ENCODE measurements at places on chromosomes 4 and X.

- no peak for DNase-seq
Observed at GRCh38 chr4:128979934-128980333, 113.4 kb downstream of the SCLT1 start.

DNA sequence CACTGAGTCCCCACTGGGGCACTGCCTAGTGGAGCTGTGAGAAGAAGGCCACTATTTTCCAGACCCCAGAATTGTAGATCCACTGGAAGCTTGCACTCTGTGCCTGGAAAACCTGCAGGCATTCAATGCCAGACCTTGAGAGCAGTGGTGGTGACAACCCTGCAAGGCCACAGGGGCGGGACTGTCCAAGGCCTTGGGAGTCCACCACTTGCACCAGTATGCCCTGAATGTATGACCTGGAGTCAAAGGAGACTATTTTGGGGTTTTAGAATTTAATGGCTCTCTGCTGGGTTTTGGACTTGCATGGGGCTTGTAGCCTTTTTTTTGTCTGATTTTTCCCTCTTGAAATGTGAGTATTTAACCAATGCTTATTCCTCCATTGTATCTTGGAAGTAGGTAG lies 145.8 kb downstream of the MSN start:
- DNase-seq: no peak

GRCh38 chr4:47462799-47463234 lies 685 bp downstream of the COMMD8 start:
- DNase-seq: no peak

DNA sequence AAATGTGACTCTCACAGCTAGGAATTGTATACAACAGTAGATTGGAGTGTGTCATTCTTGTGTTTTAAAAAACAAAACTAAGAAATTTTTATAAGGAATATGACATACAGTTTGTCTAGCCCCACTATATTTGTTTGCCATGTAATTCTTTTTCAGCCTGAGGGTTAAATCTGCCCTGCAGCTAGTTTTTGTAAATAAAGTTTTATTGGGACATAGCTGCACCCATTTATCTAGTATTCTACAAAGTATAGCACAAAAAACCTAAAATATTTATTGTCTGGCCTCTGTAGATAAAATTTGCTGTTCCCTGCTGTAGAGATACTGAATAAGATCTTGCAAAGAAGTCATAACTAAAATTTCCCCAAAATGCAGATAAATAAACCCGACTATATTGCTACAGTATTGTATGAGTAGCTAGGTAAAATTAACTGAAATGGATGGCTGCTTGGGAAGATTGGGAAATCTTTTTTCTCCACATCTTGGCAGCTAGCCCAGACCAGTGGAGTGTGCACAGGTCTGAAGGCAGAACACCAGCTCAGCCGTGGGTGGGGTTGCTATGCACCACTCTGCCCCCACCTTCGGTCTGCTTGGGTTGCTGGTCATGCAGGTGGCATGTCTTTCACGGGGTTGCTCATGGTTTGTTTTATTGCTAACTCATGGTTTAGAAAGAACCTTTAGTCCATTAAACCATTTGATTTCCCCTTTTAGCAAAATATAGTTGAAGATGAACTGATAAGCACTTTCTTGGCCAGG lies 127.9 kb downstream of the KLHL8 start:
- DNase-seq: no peak

DNA sequence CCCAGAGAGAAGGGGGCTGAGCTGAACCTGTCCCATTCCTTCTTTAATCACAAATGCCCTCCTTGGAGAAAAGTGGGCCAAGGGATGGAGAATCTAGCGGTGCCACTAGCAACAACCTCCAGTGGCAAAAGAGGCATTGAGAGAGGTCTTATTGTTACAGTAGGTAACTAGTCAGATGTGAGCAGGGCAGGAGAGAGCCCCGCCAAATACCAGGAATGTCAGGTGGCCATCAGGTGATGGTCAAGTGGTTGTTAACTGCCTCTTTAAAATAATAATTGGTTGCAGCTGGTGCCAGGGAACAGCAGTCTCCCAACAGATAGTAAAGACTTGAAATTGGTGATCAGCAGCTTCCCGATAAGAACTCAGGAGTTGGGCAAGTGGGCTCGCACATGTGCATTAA lies 116.1 kb downstream of the EVC2 start:
- no peak for DNase-seq

DNA sequence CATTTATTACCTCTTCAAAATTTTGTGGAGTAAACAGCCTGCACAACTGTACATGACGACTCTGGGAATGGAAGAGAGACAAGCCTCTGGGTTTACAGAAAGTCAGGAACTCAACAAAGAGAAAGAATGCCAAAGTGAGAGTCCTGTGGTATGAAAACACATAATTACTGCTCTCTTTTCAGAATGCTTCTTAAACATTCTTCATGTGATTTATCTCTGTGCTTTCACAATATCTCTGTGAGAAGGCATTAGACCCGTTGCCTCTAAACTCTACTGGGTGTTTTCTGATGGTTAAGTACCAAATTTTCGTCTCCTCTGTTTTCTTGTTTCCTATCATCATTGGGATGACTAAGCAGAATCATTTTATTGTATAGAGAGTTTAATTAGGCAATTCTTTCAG lies 966.6 kb upstream of the SLIT2 start:
- no peak for DNase-seq

DNA sequence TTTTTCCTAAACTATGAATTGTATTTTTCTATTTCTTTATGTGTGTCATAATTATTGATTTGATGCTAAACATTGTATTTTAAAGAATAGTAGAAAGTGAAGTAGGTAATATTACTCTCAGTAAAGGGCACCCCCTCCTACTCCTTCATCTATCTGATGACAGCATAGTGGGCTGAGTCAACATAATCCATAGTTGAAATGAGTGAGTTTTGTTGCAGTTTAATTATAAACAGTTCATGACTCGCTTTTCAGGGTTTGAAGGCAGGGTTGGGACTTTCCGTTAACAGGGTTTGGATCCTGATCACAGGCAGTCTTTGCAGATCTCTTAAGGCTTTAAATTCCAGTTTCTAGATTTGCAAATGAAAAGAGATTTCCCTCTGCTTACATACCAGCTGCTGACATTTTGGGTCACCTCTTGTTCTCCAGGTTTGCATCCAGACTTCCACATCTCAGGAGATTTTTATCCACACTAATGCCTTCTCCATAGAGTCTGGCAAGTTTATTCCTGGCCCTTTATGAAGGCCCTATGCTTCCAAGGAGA lies 54.0 kb upstream of the TACR3 start:
- DNase-seq: no peak

- DNase-seq: no peak
Observed at GRCh38 chrX:46543441-46543840, 1.8 kb downstream of the ZNF674 start.

GRCh38 chr4:179328627-179329026 lies 1886.4 kb upstream of the AGA start:
- no peak for DNase-seq

DNA sequence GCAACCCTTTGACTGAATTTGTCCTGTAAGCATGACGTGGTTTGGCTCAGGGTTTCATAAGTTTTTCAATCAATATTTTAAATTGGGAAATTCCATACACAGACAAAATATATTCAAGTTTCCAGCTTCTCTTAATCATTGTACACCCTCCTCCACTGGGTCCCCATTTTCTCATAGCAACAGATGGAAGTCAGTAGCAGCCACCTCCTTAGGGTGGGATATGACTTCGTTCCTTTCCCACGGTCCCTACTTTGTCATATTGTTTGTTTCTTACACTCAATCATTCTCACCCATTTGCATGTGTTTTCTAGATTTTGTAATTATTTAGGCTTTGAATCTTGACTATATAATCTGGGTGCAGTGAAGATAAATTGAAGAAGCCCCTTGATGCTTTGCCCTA lies 664.5 kb upstream of the IGFBP7 start:
- DNase-seq: no peak

- DNase-seq: no peak
Observed at GRCh38 chr4:69383281-69383680, 103.0 kb downstream of the UGT2B28 start.

DNA sequence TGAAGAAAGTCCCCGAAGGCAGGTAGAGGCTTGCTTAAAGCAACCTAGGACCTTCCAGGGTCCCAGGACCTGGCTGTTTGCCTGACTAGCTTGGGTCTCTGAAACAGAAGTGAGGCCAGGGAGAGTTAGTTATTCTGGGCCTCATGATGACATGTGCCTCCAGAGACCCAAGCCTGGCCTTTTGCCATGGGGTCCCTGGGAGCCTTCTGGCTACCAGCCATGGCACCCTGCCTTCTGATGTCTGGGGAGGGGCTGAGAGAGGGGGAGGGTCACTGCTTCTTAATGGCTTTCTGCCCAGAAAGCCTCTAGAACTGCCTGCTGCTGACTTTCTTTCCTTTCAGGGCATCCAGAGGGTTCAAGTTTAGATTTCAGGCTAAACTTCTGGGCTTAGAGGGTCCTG lies 1.0 kb upstream of the STARD8 start:
- no peak for DNase-seq

- DNase-seq: no peak
Observed at GRCh38 chr4:52645300-52645699, 13.8 kb downstream of the USP46 start.

GRCh38 chrX:154412468-154412867 lies 1.1 kb downstream of the TAFAZZIN start:
- DNase-seq: no peak

DNA sequence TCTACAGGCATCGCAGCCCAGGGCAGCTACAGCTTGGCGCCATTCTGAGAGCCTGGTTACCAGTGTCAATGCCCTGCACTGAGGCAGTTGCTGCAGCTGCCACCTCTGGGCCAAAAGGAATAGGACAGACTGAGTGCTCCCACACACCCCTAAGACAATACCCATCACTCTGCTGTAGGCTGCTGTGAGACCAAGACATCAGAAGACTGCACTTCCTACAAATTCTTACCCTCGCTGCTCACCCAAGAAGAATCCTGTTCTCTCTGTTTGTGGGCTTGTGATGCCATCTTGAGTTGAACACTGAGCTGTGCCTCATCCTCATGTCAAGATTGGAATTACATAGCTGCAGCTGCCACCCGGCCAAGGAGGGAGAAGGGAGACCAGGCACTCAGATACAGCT lies 1847.0 kb upstream of the PCDH10 start:
- no peak for DNase-seq

GRCh38 chr4:1058198-1058996 lies 47.0 kb downstream of the FGFRL1 start:
- peak; percentile 27 for DNase-seq

GRCh38 chr4:93888308-93888707 lies 59.8 kb downstream of the ATOH1 start:
- no peak for DNase-seq

DNA sequence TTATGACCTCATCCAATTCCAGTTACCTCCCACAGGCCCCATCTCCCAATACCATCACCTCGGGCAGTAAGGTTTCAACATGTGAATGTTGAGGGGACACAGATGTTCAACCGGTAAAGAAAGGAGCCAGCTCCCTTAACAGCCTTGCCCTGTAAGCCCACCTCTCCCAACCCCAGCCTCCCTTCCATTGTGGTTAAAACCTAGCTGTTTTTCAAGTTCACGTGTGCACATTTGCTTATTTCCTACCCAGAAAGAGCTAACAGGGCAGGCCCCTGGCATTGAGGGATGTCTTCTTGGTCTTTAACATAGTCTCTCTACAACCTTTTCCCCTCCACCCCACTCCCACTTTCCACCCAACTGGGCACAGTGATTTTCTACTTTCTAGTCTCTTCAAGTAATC lies 385.7 kb downstream of the FBXW7 start:
- DNase-seq: no peak

DNA sequence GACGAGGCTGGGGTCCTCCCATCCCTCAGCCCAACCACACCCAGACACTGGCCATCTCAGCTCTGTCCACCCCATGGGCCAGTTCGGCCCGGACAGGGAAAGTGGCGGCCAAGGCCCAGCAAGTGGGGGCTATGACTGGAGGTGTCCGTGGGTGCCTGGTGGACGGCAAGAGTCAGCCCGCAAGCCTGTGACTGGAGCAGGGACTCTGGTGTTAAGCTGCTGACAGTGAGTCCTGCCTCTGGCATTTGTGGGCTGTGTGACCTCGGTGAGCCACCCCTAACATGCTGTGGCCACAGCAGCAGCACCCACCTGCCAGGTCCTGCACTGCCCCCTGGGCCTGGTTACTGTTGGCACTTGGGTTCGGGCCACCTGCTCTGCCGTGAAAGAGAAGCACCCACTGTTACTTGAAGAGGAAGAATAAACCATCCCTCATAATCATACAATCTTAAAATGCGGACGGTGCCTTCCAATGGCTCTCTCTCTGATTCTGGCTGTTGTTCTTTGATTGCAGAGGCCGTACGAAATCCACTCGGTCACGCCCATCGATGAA lies 252.0 kb downstream of the EVC2 start:
- DNase-seq: no peak

GRCh38 chrX:130091980-130092522 lies 18.2 kb downstream of the ELF4 start:
- DNase-seq: no peak

DNA sequence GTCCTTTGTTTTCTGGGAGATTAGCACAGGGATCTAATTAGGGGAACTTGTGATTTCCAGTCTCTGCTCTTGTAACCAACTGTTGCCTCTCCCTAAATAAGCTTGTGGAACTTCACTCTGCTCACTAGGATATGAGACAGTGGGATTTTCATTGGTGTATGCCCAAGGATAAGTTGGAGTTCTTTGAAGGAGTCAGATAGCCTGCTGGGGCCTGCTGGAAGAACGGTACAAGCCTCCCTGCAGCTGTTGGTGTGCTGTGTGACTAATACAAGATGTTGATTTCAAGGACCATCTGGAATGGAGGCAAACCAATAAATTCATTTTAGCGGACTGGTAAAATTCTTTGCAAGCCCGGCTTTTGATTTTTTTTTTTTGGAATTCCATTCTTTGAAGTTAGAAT lies 167.0 kb downstream of the AASDH start:
- DNase-seq: no peak

DNA sequence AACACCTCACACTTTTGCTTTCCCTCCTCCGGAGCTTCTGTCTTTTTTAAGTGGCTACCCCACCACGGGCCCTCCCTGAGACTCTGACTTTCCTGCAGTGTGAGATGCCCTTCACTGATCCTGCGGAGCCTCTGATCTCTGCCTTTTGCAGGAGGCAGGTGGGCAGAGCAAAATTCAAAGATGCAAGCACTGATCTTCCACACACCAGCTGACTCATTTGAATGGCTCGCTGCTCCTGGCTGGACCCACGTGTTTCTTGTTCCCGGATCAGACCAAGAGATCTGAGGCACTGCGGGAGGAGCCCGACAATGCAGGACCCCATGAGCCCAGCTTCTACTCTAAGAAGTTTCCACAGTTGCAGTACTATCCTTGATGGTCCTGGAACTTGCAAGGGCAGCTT lies 1607.9 kb upstream of the TENM3 start:
- no peak for DNase-seq

Data from ecto neural progenitor cell (in vitro differentiated cells).